ENCODE measurements at places on chromosomes 2 and 18.

GRCh38 chr2:120881981-120882788 lies 146.5 kb downstream of the GLI2 start:
- DNase-seq: no peak

DNA sequence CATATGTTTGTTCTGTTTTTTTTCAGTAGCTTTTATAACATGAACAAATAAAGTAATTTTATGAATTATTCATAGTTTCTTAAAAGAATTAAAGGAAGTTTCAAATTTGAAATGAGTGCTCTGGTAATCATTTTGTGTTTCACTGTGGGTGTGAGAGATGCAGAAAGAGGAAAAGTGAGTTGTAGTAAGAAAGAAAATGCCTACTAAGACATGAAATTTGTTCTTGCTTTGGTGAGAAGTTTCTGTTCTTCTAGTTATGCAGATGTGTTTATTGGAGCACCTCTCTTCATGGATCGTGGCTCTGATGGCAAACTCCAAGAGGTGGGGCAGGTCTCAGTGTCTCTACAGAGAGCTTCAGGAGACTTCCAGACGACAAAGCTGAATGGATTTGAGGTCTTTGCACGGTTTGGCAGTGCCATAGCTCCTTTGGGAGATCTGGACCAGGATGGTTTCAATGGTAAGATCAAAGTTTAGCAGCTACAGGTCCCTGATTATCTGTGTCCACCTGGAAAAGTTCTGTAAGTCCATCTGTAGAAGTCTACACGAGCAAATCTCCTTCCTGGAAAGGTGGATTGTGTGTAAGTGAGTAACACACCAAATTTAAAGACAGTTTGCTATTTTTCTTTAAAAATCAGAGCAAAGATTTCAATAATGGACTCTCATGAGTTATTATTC lies 51.4 kb downstream of the ITGAV start:
- DNase-seq: no peak

DNA sequence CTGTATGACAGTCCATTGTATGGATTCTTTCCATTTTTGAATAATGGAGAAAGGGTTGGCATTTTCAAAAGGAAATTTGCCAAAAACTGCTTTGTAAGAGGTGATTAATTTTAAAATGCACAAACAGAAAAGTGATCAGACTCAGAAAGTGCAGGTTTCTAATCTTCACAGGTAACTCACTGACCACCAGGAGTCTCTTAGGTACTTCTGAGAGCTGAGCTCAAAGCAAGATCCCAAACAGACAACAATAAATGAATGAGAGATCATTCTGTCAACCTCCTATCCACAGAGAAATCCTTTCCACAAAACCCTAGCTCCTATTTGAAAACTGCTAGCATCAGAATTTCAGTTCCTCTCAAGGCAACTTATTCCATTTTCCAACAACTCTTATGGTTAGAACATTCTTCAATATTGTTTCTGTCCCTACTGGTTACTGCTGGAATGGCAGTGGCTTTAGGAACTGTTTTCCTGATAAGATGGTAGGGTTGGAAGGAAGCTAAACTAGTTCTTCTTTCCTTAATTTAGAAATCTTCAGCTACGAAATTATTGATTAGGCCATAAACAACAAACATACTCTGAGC lies 20.6 kb upstream of the HAAO start:
- DNase-seq: peak; percentile 15

DNA sequence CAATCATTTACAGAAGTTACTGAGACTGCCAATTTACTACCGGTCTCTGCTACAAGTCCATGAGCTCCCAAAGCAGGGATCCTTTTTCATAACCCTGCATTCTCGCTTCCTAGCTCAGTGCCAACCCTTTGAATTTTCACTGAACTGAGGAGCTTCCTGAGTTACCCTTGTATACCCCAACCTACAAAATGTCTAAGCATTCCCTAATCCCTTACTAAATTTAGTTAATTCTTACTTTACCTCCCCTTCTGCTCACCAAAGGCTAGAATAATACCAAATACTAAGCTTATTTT lies 9.6 kb downstream of the MAT2A start:
- no peak for DNase-seq

DNA sequence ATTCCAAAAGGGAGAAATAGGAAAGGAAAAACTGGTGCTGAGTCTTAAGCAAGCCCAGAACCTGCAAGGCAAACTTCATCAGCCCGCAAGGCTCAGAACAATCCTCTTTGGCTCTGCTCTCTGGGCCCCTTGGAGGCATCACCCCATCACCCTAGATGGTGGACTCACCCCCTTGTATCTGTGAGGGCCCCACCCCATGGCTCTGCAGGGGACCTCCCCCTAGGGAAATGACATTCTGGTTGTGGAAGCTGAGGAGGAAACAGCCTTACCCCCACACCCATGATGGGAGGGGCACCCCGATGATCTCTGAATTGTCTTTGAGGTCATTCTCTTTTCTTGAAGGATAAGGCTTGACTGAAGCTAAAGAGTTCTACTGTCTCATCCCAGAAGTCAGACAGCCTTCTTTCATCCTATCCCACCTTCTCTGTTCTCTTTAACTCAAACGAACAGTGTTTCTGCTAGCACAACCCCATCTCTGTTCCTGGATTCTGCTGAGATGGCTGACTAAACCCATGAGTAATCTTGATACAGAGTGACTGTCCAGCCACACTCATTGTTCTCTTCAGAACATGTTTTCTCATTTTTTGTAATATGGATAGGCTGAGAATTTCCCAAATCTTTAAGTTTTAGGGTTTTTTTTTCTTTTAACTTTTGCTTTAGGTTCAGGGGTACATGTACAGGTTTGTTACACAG lies 492.1 kb upstream of the MYT1L start:
- DNase-seq: no peak

DNA sequence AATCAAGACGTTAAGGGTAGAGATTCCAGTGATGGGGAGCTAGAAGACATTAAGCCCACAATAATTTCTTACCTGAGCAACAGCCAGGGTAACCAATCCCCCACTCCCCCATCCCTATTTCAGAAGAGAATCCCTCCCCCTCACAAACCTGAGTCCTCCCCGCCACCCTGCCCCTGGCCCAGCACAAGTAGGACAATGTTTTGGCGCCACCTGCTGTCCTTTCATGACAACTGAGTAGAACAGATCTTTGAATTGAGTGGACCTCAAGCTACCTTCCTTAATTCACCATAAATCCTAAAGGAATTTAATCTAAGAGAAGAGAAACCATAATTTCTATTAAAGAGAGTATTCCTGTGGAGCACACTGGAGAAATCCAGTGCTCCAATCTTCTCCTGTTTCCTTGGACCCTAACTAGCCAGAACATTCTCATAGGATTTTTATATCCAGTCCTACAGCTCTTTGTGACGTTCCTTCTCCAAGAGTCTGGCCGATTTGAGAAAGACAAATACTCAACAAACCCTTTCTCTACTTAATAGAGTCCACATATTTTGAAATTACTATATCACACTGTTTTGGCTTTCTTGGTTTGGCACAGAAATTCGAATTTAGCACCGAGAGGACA lies 41.1 kb downstream of the NHEJ1 start:
- DNase-seq: peak; percentile 54
